WTC11 (cell line): ENCODE measurements at places on chromosomes 7 and 10. TPM values are rescaled to one million over a fixed set of nuclear protein-coding genes. Genes with fewer than 3 reads are reported as not detected.

Gene SAP25
- total RNA-seq: 9.3 to 11.7 TPM (median 9.7 TPM) in 3 replicates

Gene LIPM
- not detected in 3 replicates for total RNA-seq

DNA sequence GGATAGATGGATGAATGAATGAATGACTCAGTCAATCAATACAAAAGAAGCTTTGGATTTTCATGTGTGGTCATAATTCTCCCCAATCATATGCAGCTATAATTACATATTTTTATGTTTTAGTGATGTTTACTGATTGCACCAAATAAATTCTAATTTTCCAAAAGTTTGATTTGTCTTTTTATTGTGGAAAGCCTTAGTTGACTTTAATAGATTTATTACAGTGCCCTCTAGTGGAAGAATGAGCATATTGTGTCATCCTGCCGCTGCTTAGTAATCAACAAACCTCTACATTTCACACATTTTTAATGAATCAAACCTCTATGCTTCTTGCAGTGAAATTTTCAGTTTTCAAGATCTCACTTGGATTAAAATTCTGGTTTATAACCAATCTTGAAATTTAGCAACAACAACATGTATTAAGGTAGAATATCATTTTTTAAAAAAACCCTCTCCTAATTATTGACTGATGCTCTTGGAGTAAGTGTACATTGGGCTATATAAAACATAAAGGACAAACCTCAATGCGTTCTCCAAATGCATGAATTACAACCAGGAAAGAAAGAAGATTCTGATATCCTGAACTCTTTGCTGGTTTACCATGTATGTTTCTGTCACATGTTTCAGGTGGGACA lies 55.6 kb upstream of the PNLIP start:
- no peaks in the 10 kb centered on the region; the same call in 1 of the 2 replicates for H3K27me3 ChIP-seq
- H3K4me1 ChIP-seq: peaks cover 24% of the 10 kb centered on the region
- H3K27ac ChIP-seq: no peak overlapping the region
- H3K36me3 ChIP-seq: no peaks in the 10 kb centered on the region
- DNase-seq: no peak
- H3K4me3 ChIP-seq: no peak overlapping the region

DNA sequence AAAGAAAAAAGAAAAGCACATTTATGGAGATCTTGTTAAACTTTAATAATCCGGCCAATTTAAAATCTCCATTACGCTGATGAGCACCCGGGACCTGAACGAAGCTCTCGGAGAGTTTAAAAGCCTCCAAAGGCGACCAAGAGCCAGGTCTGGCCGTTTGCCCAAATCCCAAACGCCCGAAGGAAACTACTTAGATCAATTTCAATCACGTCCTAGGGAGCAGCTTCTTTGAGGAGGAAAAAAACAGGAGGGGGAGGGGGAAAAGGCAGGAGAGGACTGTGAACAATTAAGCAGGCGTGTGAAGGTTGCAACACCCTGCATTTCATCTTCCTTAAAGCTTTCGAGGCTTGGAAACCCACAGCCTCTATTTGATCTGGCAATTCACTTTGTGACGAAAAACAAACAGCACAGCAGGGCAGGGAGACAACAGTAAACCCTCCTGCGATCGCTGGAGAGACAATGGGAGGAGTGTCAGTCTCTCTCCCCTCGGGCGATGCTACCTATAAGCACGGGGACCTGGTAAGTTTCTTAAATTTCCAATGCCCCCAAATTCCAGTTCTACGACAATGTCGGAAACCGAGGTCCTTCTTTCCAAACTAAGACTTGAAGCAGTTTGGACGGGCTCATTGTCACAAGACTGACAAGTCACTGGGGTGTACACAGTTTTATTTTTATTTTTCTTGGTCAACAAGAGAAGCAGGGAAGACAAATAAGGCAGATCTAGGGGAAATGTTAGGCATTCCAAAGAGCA lies 1.2 kb downstream of the KLF6 start:
- H3K4me3 ChIP-seq: peak overlapping the region; percentile 94
- no peaks in the 10 kb centered on the region for H3K27me3 ChIP-seq
- H3K36me3 ChIP-seq: peaks cover 32% of the 10 kb centered on the region
- peak; percentile 53 for DNase-seq
- peaks cover 46% of the 10 kb centered on the region for H3K4me1 ChIP-seq
- peak overlapping the region; percentile 97 for H3K27ac ChIP-seq

DNA sequence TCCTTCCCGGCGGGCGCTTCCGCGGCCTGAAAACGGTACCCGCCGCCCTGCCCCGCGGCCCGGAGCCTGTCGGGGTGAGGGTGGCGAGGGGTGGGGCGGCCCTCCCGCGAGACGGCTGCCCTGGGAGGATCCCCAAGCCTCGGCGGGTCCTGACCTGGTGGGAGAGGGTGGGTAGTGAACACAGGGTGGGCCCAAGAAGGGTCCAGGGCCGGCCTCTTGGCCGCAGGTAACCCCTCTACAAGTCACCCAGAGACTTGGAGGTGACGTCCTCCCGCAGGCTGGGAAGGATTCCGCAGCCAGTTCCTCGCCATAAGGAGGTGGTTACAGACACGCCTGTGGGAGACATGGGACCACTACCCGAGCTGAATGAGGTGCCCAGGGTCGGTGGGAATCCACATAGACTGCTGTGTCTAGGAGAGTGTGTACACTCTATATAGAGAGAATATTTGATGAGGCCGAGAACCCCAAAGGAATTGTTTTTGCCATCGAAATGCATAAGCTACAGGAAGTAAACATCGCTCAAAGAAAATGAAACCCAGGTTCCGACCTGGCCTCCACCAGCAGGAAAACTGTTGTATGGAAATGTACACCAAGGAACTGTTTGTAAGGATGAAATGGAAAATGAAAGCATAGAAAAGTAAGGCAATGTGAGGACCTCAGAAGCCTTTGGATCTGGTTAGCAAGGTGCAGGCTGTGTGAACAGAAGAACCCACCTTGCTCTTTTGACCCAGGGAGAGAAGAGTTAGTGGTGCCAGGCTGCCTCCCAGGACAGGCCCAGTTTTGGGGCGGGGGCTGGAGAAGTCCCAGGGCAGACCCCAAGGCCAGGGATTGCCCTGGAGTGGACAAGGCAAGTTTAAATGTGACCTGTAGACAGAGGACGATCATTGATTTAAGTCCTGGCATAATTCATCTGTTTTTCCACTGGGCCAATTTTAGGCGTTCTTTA lies 659 bp downstream of the OPTN start:
- H3K4me3 ChIP-seq: peak overlapping the region; percentile 85
- H3K27me3 ChIP-seq: peaks cover 7% of the 10 kb centered on the region
- no peak overlapping the region for H3K27ac ChIP-seq
- H3K4me1 ChIP-seq: peaks cover 9% of the 10 kb centered on the region
- peak; percentile 31 for DNase-seq

GRCh38 chr10:34941471-34942357 lies 126.6 kb upstream of the PARD3 start:
- H3K36me3 ChIP-seq: no peaks in the 10 kb centered on the region
- no peak overlapping the region for H3K27ac ChIP-seq
- DNase-seq: no peak

- no peak overlapping the region for H3K27ac ChIP-seq
- H3K27me3 ChIP-seq: peaks cover 4% of the 10 kb centered on the region; the same call in 1 of the 2 replicates
- no peak overlapping the region for H3K4me3 ChIP-seq
- H3K4me1 ChIP-seq: no peaks in the 10 kb centered on the region; the same call in 1 of the 2 replicates
Measured at GRCh38 chr10:6612371-6612770, 32.3 kb upstream of the PRKCQ start.

GRCh38 chr7:89798599-89798996 lies 355.7 kb upstream of the STEAP1 start:
- 0 out of 2 replicates have a peak, but pooled peaks cover 4% of the 10 kb centered on the region for H3K4me1 ChIP-seq
- no peak for DNase-seq
- H3K36me3 ChIP-seq: no peaks in the 10 kb centered on the region; the same call in 1 of the 2 replicates

DNA sequence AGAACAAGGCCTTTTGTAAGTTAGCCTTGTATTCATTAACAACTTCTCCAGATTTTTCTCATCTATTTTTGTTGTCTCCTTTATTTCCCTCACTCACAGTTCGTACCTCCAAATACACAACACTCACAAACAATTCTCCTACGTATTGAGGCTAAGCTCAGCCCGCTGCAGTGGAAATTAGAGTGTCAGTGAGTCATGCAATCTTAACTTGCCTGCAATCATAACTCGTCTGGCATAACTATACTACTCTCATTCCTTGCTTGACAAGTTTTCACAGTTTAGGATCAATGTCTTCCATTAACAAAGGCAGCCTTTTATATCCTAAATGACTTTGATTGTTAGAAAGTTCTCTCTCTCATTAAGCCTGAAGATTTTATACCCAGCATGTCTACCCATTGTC lies 23.8 kb downstream of the TMEM196 start:
- no peak overlapping the region for H3K4me3 ChIP-seq
- no peaks in the 10 kb centered on the region for H3K36me3 ChIP-seq
- H3K27me3 ChIP-seq: no peaks in the 10 kb centered on the region
